ENCODE measurements at places on chromosomes 4 and X. TPM values are rescaled to one million over a fixed set of nuclear protein-coding genes. Genes with fewer than 3 reads are reported as not detected.

The ZNF711 gene
- 3.7 TPM for total RNA-seq

The PCDH10 gene
- total RNA-seq, result 51.4 TPM

The CT83 gene
- total RNA-seq, result not detected

The THAP9 gene
- total RNA-seq, result 3.9 TPM

The CRMP1 gene
- total RNA-seq, result not detected

The PAGE2B gene
- not detected for total RNA-seq

The GC gene
- total RNA-seq, result not detected

The SOX3 gene
- total RNA-seq, result not detected

The TMEM164 gene
- 20.2 TPM for total RNA-seq

The CFAP47 gene
- total RNA-seq, result not detected

The PPBP gene
- not detected for total RNA-seq

The CCNA2 gene
- 2.5 TPM for total RNA-seq

Measured in thoracic aorta (tissue), 2 donors.